ENCODE measurements at places on chromosomes 7 and 10.

- H3K27ac ChIP-seq: no peak overlapping the region
- DNase-seq: no peak
These were observed 179.9 kb upstream of the TMEM106B start for GRCh38 chr7:12031186-12031585.

GRCh38 chr7:115249080-115249479 lies 327.2 kb downstream of the MDFIC start:
- no peaks in the 10 kb centered on the region for H3K27me3 ChIP-seq
- H3K36me3 ChIP-seq: no peaks in the 10 kb centered on the region
- no peak for DNase-seq
- H3K4me3 ChIP-seq: no peak overlapping the region

DNA sequence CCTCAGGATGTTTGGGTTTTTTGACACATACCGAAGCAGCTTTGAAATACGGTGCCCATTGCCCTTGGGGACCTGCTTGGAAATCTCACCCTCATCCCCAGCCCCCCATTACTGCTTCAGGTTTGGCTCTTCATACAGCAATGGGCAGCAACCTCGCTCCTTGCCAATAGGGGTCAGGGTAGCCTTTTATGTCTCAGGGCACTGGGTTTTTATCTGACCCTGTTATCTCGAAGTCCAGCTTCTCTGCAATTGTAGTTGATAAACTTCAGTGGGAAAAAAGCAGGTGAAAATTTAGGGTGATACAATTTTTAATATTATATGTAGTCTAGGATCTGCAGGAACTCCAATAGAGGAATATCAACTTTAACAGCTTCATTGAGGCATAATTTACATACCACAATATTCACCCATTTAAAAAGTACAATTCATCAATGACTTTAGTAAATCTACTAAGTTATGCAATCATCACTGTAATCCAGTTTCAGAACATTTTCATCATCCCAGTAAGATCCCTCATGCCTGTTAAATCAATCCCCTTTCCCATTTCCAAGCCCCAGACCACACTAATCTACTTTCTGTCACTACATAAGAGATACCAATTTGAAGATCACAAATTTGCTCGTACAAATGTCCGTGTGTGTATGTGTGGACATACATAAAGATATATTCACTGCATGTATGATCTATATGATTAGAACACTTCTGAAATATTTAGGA lies 386.2 kb downstream of the KCNMA1 start:
- no peak overlapping the region for H3K4me3 ChIP-seq
- no peak overlapping the region for H3K27ac ChIP-seq
- no peak for DNase-seq

GRCh38 chr7:14191686-14192098 lies 202.2 kb upstream of the ETV1 start:
- H3K4me3 ChIP-seq: no peak overlapping the region
- no peak overlapping the region for H3K27ac ChIP-seq
- DNase-seq: no peak
- H3K36me3 ChIP-seq: no peaks in the 10 kb centered on the region
- H3K4me1 ChIP-seq: no peaks in the 10 kb centered on the region

GRCh38 chr10:5545778-5546710 lies 21.3 kb downstream of the CALML3 start:
- H3K27me3 ChIP-seq: peaks cover 18% of the 10 kb centered on the region
- H3K36me3 ChIP-seq: no peaks in the 10 kb centered on the region
- no peak for DNase-seq

GRCh38 chr7:151168003-151168786 lies 701 bp upstream of the GBX1 start:
- H3K4me1 ChIP-seq: peaks cover 12% of the 10 kb centered on the region
- peaks cover 55% of the 10 kb centered on the region for H3K27me3 ChIP-seq
- no peaks in the 10 kb centered on the region for H3K36me3 ChIP-seq
- peak overlapping the region; percentile 46 for H3K4me3 ChIP-seq

DNA sequence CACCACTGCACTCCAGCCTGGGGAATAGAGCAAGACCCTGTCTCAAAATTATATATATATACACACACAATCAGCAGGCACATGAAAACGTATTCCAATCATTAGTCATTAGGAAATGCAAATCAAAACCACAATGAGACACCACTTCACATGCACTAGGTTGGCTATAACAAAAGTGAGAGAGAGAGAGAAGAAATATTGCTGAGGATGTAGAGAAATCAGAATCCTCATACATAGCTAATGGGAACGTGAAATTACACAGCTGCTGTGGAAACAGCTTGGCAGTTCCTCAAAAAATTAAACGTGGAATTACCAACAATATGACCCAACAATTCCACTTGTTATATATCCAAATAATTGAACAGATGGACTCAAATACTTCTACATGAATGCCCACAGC lies 43.3 kb upstream of the CNNM1 start:
- H3K36me3 ChIP-seq: no peaks in the 10 kb centered on the region
- DNase-seq: no peak
- H3K4me3 ChIP-seq: no peak overlapping the region
- no peaks in the 10 kb centered on the region for H3K27me3 ChIP-seq
- no peak overlapping the region for H3K27ac ChIP-seq

GRCh38 chr10:101000915-101001658 lies 1.5 kb downstream of the LZTS2 start:
- no peak for DNase-seq
- H3K36me3 ChIP-seq: peaks cover 5% of the 10 kb centered on the region
- H3K4me3 ChIP-seq: peak overlapping the region; percentile 64
- peak overlapping the region; percentile 8 for H3K27ac ChIP-seq
- peaks cover 8% of the 10 kb centered on the region for H3K27me3 ChIP-seq
- H3K4me1 ChIP-seq: peaks cover 26% of the 10 kb centered on the region

- H3K27me3 ChIP-seq: no peaks in the 10 kb centered on the region
- H3K27ac ChIP-seq: peak overlapping the region; percentile 74
- DNase-seq: no peak
- H3K4me1 ChIP-seq: peaks cover 33% of the 10 kb centered on the region
- H3K4me3 ChIP-seq: no peak overlapping the region
These were observed 12.6 kb upstream of the AOAH start for GRCh38 chr7:36736899-36737211.

DNA sequence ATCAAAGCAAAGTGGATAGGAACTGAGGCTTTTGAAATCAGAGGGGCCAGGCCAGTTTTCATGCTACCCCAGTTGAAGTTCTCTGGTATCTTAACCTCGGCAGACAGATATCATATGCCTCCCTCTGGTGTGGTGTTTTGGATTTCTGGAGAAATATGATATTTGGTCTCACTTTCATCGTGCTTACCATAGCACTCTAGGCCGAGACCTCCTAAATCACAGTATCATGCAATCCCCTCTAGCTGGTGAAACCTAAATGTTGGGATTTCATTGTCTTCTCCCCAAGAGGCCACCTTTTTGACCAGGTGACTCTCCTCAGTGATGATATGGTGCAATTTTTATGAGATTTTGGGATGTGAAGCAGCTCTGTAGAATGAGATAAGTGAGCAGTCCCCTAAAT lies 183.5 kb downstream of the CREB5 start:
- no peak overlapping the region for H3K4me3 ChIP-seq
- peaks cover 8% of the 10 kb centered on the region for H3K4me1 ChIP-seq
- no peaks in the 10 kb centered on the region for H3K36me3 ChIP-seq
- DNase-seq: no peak
- H3K27me3 ChIP-seq: peaks cover 4% of the 10 kb centered on the region
- no peak overlapping the region for H3K27ac ChIP-seq

GRCh38 chr7:99699946-99700345 lies 20.1 kb upstream of the CYP3A5 start:
- no peak overlapping the region for H3K4me3 ChIP-seq
- DNase-seq: no peak
- peaks cover 3% of the 10 kb centered on the region for H3K27me3 ChIP-seq
- H3K4me1 ChIP-seq: no peaks in the 10 kb centered on the region

DNA sequence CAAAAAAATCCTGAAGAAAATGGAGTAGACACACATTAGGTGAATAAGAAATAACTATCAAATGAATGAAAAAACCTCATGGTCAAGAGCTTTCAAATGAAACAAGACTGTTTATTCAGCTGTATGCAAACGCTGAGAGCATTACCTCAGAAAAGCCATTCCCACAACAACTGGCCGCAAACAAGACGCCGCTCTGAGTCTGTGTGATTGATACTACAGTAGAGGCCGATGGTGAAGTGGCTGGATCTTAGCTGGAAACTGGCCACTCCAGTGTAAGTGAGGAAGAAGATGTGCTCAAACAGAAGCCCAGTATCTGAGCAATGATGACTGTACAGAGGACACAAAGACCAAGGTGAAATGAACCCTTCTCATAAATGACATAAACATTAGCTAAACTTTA lies 252.4 kb upstream of the GHITM start:
- H3K4me3 ChIP-seq: no peak overlapping the region
- H3K27me3 ChIP-seq: no peaks in the 10 kb centered on the region
- no peaks in the 10 kb centered on the region for H3K36me3 ChIP-seq

DNA sequence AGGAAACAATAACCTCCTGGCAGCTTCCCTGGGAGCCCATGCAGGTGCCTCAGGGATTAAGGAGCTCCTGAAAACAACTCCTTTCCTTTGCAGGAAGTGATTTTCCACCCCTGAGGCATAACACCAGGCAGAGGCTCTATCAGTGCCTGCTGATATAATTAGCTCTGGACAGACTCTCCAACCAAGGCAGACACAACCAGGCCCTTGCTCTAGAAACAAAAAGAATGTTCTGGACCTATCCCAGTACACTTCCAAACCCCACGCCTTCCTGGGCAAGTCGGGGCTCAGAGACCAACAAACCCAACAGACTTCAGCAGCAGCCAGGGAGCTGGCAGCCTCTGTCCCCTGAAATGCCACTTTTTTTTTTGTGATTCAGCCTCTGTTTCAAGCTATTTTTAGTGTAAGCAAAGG lies 247.1 kb downstream of the KCNMA1 start:
- peaks cover 16% of the 10 kb centered on the region for H3K27me3 ChIP-seq
- H3K36me3 ChIP-seq: no peaks in the 10 kb centered on the region
- no peak overlapping the region for H3K4me3 ChIP-seq

DNA sequence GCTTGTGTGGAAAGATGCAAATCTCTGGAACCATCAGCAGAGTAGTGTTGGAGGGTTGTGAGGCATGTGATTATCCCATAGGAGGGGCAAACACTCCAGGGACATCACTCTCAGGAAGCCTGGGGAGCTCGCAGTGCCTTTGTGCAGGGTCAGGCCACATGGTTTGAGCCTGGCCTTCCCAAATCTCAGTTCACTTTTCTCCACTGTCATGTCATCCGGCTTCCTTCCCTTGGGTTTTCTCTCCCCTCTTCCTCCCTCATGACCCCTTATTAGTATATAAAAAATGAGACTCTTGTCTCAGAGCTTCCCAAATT lies 20.4 kb downstream of the TSPAN14 start:
- H3K27me3 ChIP-seq: no peaks in the 10 kb centered on the region
- H3K27ac ChIP-seq: peak overlapping the region; percentile 85
- peaks cover 79% of the 10 kb centered on the region for H3K4me1 ChIP-seq
- H3K36me3 ChIP-seq: peaks cover 74% of the 10 kb centered on the region
- no peak for DNase-seq

DNA sequence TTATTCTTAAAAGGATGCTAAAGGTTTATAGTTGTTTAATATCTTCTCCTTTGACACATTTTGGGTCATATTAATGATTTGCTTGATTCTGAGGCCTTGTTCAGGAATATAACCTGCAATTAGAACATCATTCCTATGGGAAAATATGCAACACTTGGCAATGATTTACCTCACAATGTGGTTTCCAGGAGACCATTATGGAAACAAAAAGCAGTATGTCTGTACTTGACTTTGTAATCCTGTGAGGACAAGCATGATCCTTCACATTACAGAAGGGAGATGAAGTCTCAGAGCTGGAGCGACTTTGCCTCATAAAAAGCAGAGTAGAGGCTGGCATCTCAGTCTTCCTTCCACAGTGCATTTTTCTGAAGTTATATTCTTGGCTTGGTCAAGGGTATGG lies 57.0 kb upstream of the CDCA7L start:
- no peak overlapping the region for H3K4me3 ChIP-seq
- peaks cover 6% of the 10 kb centered on the region for H3K4me1 ChIP-seq
- DNase-seq: no peak
- H3K36me3 ChIP-seq: no peaks in the 10 kb centered on the region
- H3K27me3 ChIP-seq: peaks cover 15% of the 10 kb centered on the region

DNA sequence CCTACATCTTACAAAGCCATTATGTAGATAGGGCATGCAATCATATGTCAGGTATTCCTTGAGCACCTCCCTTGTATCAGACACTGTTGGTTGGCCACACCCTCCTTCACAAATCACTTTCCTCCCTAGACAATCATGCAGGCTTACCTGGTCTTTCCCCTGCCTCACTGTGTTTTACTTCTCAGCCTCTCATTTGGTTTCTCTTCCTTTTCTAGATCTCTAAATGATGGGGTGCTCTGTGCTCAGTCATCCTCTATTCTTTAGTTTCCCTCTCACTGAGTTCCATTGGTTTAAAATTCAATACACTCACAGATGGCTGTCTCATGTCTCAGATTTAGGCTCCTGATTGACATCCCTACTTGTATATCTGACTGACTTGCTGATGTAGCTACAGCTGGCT lies 31.4 kb downstream of the ANK3 start:
- H3K27ac ChIP-seq: no peak overlapping the region
- H3K27me3 ChIP-seq: no peaks in the 10 kb centered on the region
- no peak for DNase-seq
- H3K4me3 ChIP-seq: no peak overlapping the region

GRCh38 chr10:82240408-82240807 lies 365.4 kb downstream of the NRG3 start:
- H3K27ac ChIP-seq: no peak overlapping the region
- no peak for DNase-seq
- no peaks in the 10 kb centered on the region for H3K36me3 ChIP-seq
- H3K4me1 ChIP-seq: no peaks in the 10 kb centered on the region
- no peaks in the 10 kb centered on the region for H3K27me3 ChIP-seq

- peaks cover 67% of the 10 kb centered on the region for H3K27me3 ChIP-seq
- H3K4me3 ChIP-seq: no peak overlapping the region
- peaks cover 5% of the 10 kb centered on the region for H3K4me1 ChIP-seq
- H3K36me3 ChIP-seq: no peaks in the 10 kb centered on the region
- H3K27ac ChIP-seq: no peak overlapping the region
These were observed 4.7 kb upstream of the DENND2A start for GRCh38 chr7:140645166-140645900.

DNA sequence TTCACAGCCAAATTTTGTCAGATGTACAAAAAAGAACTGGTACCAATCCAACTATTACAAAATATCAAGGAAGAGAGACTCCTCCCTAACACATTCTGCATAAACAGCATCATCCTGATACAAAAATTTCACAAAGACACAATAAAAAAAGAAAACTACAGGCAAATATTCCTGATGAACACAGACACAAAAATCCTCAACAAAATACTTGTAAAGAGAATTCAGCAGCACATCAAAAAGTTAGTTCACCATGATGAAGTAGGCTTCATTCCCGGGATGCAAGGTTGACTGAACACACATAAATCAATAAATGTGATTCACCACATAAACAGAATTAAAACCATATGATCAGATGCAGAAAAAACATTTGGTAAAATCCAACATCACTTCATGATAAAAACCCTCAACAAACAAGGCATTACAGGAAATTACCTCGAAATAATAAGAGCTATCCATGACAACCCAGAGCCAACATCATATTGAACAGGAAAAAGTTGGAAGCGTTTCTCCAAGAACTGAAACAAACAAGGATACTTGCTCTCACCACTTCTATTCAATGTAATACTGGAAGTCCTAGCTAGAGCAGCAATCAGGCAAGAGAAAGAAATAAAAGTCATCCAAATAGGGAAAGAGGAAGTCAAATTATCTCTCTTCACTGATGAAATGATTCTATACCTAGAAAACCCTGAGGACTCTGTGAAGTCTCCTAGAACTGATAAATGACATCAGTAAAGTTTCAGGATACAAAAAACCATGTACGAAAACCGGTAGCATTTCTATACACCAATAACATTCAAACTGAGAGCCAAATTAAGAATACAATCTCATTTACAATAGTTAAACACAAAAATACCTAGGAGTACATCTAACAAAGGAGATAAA lies 223.1 kb downstream of the REEP3 start:
- H3K4me1 ChIP-seq: no peaks in the 10 kb centered on the region
- peaks cover 8% of the 10 kb centered on the region for H3K27me3 ChIP-seq
- no peak overlapping the region for H3K27ac ChIP-seq
- H3K4me3 ChIP-seq: no peak overlapping the region
